NCI-H1092 (cell line): ENCODE measurements at places on chromosomes 12 and 14.

- DNase-seq: no peak
Observed at GRCh38 chr12:126355346-126355745, 1290.1 kb downstream of the AACS start.

DNA sequence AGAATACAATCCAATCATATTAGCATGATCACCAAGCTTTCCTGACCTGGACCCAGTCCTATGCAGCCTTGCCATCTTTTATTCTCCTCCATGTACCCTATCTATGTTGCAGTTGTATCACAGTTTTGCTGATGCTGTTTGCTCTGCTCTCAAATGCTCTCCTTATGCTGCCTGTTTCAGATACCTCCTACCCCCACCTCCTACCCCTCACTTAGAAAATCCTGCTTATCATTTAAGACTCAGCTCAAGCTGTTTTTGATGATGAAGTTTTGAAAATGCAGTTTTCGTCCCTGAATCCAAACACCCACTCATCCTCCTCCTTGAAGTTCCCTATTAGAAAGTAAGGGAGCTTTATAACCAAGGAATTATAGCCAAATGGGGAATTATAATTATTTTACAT is 457.4 kb upstream of the ATP2B1 start:
- no peak for DNase-seq

DNA sequence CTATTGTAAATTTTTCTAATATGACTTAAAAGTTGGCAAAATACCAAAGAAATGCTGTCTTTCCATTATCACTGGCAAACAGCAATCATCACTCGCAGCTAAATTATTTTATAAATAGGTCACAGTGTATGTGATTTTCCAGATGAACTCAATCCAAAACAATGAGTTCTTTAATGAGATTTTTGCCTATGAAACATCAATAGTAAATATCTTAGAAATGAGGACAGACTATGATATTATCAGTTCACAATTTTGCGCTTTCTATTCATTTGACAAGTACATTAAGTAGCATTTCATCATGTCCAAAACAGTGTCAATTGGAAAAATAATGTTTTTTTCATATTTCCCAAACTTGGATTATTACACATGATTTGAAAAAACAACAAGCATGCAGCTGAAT is 65.7 kb downstream of the PIK3C2G start:
- no peak for DNase-seq

DNA sequence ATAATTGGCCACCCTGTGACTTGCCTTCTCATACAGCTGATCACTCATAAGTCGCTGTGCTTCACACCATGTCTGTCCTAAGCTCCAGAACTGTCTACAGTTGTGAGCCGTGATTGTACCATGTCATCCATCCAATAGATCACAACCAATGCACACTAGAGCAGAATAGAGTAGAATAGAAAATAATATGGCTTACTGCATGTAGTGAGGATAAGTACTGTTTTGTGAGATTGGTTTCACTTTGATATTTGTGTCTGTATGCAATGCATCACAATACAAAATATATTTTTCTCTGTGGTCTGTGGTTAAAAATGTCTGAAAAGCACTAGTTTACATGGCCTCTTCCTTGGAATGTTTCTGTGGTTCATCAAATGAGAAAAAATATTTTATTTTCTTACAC is 237.6 kb upstream of the PRKD1 start:
- DNase-seq: no peak

- DNase-seq: peak; percentile 52
Observed at GRCh38 chr12:128661226-128661569, 162.6 kb downstream of the SLC15A4 start.

GRCh38 chr14:58690801-58691516 is 53.2 kb downstream of the DACT1 start:
- DNase-seq: peak; percentile 53

- DNase-seq: no peak
Observed at GRCh38 chr12:121825041-121825523, 21.3 kb downstream of the SETD1B start.

GRCh38 chr14:80956102-80956501 is 681 bp downstream of the TSHR start:
- DNase-seq: no peak

GRCh38 chr12:15631007-15631715 is 158.0 kb downstream of the EPS8 start:
- DNase-seq: no peak

DNA sequence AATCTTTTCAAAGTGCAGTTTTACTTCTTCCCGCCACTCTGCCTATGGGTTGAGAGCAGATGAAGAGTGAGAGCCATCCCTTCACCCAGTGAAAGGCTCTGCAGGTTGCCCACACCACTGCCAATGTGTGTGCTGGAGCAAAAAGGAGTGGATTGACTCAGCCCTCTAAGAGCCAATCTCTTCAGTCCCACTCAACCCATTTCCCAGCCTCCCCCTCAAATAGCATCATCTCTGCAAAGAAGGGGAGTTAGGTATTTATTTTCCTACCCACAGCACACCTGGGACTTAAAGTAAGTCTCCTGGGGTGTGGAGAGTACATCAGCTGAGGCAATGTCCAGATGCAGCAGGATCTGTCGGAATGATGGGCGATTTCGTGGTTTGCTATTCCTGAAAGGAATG is 15.3 kb downstream of the MAP3K12 start:
- no peak for DNase-seq

DNA sequence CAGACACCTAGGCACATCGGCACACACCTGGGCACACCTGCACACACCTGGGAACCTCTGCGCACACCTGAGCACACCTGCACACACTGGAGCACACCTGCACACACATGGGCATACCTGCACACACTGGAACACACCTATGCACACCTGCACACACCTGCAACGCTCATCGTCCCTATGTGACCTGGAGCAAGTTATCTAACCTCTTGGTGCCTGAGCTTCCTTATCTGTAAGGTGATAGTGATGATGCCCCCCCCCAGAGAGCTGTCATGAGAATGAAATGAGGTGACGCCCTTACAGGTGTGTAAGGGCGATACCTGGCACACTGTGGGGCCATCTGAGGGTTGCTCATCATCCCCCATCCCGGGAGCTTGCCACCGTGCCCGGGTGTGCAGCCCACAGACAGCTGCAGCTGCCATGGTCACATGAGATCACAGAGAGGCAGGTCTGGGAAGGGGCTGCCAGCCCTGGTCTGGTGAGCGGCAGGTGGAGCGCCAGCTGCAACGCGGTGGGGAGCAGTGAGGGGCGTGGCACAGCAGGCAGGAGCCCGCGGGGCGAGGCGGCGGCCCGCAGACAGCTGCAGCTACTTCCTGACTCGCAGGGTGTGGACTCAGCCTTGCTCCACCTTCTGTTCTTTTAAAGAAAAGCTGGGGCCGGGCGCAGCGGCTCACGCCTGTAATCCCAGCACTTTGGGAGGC is 59.9 kb upstream of the FBRSL1 start:
- DNase-seq: peak; percentile 84

- DNase-seq: no peak
Observed at GRCh38 chr12:104910196-104910840, 47.8 kb downstream of the SLC41A2 start.

- no peak for DNase-seq
Observed at GRCh38 chr14:98954349-98955000, 317.5 kb downstream of the BCL11B start.

DNA sequence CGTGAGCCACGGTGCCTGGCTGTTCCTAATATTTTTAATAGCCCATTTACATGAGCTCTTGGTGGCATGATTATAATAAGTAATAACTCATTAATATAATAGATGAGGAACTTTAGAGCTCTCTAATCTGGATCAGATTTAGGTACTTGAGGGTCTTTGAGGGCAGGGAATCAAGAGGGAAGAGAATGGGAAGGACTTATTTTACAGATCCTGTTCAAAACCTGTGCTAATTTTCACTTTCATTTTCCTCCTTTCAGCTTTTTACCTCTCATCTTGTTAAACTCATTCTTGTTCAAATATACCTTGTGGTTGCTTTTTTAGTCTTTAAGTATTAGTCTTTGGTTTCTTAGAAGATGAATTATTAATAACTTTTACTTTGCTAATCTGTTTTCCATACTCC is 5.6 kb downstream of the NECAP1 start:
- no peak for DNase-seq

- no peak for DNase-seq
Observed at GRCh38 chr14:72740504-72740961, 153.4 kb downstream of the DPF3 start.

DNA sequence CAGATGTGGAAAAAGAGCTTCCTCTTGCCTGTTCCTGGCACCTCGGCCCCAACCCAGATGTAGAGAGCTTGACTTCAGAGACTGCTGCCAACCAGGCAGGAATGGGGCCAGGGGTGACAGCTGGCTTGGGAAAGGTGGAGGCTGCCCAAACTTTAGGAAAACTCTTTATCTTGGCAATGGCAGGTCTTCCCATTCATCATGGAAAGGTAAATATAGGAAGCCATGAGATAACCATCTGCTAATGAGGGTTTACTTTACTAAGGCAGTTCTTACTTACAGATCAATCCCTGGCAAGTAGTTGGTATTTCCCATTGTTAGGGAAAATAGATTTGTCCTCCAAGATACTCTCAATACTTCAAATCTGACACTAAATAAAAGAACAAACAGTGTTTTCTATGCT is 143.1 kb upstream of the NUDT4 start:
- peak; percentile 15 for DNase-seq

- no peak for DNase-seq
Observed at GRCh38 chr14:34124585-34124984, 173.7 kb upstream of the EGLN3 start.

DNA sequence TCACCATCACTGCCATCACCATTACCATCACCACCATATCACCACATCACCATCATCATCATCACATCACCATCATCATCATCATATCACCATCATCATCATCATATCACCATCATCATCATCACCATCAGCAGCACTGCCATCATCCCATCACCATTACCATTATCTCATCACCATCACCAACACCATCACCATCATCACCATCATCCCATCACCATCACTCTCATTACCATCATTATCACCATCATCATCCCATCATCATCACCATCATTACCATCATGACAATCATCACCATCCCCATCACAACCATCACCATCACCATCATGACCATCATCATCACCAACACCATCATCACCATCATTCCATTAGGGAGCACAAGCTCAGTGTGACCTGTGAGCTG is 318.0 kb downstream of the ADGRD1 start:
- DNase-seq: no peak

GRCh38 chr12:131380220-131380964 is 330.5 kb upstream of the SFSWAP start:
- DNase-seq: peak; percentile 21

GRCh38 chr12:119710965-119711551 is 43.1 kb downstream of the PRKAB1 start:
- DNase-seq: no peak

DNA sequence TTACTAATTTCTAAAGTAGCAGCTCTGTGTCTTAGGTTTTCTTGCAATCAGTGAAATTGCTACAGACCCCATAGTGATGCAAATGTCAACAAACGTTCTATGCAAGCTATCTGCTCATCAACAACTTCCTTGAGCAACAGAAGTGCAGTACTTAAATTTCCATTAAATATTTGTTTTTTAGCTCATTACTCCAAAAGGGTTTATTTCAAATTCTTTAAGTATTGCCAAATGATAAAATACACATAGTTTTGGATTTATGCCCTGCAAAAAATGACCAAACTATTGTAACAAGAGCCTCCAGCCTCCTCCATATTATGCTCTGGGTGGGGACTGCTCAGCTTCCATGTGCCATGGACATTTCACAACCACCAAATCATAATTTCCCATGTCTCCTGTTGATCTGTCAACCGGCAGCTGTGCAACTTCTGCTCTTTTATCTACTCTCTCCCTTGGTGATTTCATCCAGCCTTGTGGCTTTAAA is 4.4 kb downstream of the BDKRB1 start:
- no peak for DNase-seq

DNA sequence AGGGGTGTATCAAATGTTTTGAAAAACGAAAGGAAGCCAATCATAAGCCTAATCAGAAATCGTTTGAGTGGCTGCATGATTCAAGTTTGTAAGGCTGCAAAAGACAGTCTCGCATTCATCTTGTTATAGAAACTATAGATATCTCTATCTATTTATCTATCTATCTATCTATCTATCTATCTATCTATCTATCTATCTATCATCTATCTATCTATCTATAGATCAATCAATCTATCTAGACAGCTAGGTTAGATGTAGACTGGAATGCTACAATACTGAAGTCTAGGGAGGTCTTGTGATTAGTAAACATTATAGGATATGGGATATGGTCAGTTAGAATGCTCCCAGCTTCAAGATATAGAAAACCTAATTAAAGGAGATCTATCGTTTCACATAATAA is 52.2 kb upstream of the BTG1 start:
- no peak for DNase-seq

GRCh38 chr14:66284346-66284745 is 201.8 kb upstream of the CCDC196 start:
- DNase-seq: no peak

GRCh38 chr14:99189201-99189801 is 82.7 kb downstream of the BCL11B start:
- no peak for DNase-seq

- no peak for DNase-seq
Observed at GRCh38 chr12:121968876-121969275, 50.5 kb downstream of the CFAP251 start.

DNA sequence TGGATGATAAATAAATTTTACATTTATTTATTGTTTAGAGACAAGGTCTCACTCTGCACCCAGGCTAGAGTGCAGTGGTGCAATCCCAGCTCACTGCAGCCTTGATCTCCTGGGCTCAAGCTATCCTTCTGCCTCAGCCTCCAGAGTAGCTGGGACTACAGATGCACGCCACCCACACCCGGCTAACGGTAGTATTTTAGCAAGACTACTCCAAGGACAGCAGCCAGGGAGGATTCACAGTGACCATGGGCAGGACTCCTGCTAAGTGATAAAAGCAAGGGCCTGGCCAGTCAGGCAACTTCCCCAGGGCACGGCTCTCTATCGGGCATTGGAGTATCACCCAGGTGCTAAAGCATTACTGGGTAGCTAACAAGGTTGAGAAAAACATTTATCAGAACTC is 55.4 kb downstream of the ARL6IP4 start:
- DNase-seq: no peak

- no peak for DNase-seq
Observed at GRCh38 chr12:53268630-53269562, 797 bp downstream of the ESPL1 start.

DNA sequence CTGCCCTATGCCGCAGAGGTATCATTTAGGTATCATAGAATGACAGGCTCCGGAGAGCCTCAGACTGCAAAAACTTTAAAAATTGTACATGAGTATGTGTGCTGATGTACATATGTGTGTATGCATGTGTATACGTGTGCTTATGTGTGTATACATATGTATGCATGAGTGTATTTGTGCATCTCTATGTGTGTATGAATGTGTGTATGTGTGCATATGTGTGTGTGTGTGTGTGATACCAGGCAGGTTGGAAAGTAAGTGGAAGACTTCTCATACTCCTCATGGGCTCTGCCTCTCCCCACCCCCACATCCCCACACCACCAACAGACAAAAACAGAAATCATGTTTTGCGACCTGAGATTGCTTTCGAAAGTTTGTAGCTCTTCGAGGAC is 621 bp upstream of the TMEM117 start:
- DNase-seq: no peak

GRCh38 chr12:104340925-104341611 is 37.5 kb downstream of the EID3 start:
- DNase-seq: no peak
